Hepatic stellate cell (primary cell): ENCODE measurements at places on chromosomes 1 and 21.
A peak's percentile ranks its signal among the peaks of the same experiment; 100 is the strongest.

DNA sequence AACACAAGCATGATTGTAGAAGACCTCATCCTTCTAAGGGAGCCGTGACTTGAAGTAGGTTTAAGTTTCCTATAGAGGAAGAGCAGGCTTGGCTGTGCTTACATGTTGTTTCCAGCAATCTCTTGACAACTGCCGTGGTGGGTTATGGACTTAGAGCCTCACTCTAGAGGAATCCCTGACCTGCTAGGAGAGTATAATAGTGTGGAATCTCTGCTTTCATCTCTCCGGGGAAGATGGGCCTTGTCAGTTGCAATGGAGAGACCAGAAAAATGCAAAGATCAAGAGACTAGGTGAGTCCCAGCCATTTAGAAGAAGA lies 137.6 kb downstream of the MIS18A start:
- DNase-seq = no peak

- DNase-seq = peak; percentile 55
Observed at GRCh38 chr1:21175670-21176581, 771 bp downstream of the EIF4G3 start.

DNA sequence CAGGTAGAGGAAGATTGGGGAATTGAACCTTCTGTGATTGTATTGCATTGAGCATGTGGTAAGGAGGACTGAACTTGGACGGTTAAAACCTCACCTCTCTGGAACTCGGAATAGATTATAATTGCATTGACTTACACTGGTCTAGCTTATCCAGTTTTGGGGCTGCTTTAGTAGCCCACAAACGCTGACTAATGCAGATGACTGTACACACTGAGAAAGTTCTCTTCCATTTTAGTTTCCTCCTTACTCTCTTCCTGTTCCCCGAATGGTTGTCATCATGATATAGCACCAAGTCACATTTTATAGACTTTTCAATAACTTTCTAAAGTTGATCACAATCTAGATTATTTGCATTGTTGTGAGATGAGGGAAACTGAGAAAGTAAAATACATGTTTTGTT lies 78.2 kb downstream of the NFIA start:
- DNase-seq = no peak

GRCh38 chr1:51966559-51966958 lies 23.9 kb downstream of the RAB3B start:
- DNase-seq = no peak

GRCh38 chr1:85374160-85374559 lies 90.8 kb downstream of the DDAH1 start:
- no peak for DNase-seq

DNA sequence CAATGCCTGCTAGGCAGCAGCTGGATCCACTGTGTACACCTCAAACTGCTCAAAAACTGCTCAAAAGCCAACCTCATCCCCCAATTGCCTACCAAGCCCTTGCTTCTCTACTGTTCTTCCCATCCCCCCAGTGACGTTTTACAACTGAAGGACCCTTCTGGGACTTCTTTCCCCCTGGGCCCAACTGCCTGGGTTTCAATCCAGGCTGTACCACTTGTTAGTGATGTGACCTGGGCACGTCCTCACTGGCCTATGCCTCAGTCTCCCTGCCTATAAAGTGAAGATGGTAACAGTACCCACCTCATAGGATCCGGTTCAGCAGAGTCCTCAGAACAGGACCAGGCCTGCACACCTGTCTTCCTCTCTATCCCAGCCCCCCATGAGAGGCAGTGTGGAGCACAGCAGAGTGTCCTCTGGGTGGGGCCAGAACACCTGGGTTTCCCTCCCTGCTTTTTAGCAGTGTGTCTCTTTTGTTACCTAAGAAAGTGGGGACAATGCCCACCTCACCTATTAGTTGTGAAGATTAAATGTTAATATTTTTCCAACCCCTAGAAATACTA lies 1.9 kb upstream of the TEKT2 start:
- DNase-seq = no peak
